ENCODE measurements at places on chromosomes 7 and 10.

- DNase-seq = no peak
Measured at GRCh38 chr10:122864901-122865300, 14.5 kb downstream of the FAM24B start.

DNA sequence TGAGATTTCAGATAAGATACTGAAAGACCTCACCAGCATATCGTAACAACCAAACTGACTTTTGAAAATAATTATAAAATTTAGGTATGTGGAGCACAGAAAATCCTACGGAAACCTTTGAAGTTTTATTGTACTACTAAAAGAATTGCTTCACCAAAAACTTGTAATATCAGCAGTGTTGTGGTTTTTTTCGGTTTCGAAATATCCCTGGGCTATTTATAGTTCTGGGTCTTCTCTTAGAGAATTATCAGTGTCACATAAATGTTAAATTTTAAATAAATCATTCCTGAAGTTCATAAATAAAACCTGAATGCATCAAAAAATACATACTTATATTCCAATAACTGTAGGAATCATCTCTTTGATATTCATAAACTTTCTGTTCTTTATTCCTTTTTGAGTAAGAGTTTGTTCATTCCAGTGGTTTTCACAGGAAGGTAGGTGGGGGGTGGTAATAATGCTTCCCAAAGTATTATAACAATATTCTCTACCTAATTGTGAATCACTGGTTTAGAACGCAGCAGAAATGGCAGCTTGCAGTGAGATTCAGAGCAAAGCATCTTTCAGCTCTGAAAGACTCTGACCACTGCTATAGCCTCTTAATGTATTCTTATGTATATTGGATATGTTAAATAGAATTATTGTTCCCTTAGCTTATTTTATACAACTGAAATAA, 60.2 kb downstream of the ZNF277 start:
- DNase-seq = no peak

GRCh38 chr7:50814166-50814565, 31.5 kb upstream of the GRB10 start:
- DNase-seq = no peak

GRCh38 chr10:6163364-6164270, 39.1 kb upstream of the PFKFB3 start:
- peak; percentile 23 for DNase-seq

- DNase-seq = no peak
Measured at GRCh38 chr10:96482815-96483588, 30.7 kb downstream of the TLL2 start.

- no peak for DNase-seq
Measured at GRCh38 chr7:26612742-26613141, 251.6 kb downstream of the SKAP2 start.
